Kidney (tissue), 22 donors: ENCODE measurements at places on chromosomes 3 and 15. TPM values are rescaled to one million over a fixed set of nuclear protein-coding genes. Genes with fewer than 3 reads are reported as not detected.

Gene CCR9
- 0.22 TPM for total RNA-seq

Gene ASB14
- total RNA-seq, result not detected

Gene SERPINI2
- not detected for total RNA-seq

Gene LRRIQ4
- total RNA-seq, result not detected

Gene KNG1
- 8.7 TPM for total RNA-seq

Gene SLC22A14
- 0.19 TPM for total RNA-seq

Gene PIF1
- 2.0 TPM for total RNA-seq

Gene PRR20G
- total RNA-seq, result not detected

Gene SMCO1
- not detected for total RNA-seq

Gene LRRC2
- 7.5 TPM for total RNA-seq

Gene TGM5
- total RNA-seq, result not detected

Gene NOX5
- total RNA-seq, result 0.60 TPM

GRCh38 chr15:47371939-47372338, 345.4 kb upstream of the SEMA6D start:
- no peak for DNase-seq

GRCh38 chr3:71461114-71461513, 122.4 kb downstream of the FOXP1 start:
- no peak for DNase-seq

DNA sequence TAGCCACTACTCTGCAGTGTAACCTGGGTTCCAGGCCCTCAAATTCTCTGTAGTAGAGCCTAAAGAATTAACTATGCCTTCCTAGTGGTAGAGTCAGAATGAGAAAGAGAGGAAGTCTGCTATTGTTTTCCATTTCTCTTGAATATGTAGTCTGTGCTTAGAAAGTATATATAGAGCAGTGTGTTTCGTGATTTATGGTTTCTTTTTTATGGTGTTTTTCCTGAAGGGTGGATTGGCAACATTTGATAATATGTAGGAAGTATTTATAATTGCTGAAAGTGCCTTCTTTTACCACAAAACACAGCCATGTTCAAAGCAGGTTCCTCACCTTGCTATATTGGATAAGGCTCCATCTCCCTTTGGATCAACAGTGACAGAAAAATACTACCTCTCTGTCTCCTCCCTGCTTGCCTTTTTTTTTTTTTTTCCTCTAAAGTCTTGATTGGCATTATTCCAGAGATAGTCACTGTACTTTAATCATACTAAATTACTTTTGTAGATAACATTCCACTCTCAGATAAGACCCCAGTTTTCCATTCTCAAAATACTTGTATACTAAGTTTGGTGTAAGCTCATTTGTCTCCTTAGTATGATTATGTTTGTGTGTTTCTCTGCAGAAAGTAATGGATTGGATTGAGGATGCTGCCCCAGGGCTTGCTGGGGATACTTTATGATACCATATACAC, 47.8 kb downstream of the IQGAP1 start:
- DNase-seq, result no peak

GRCh38 chr3:16264174-16264707, 502 bp downstream of the DPH3 start:
- DNase-seq, result no peak

DNA sequence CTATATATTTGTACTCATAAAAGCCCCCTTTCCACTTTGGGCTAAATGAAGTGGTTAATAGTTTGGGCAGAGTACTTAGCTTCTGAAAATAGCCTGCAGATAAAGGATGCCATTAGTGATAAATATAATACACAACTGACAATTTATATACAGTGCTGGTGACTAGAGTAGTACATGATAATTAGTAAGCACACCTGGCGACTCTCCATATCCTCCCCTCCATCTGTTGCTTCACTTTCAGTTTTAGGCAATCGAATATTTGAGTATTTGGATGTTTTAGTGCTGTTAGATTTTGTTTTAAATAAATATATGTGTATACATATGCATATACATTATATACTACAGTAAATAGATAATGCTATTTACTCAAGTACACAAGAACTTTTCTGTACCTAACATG, 35.9 kb upstream of the CHMP2B start:
- no peak for DNase-seq

- peak; percentile 54 for DNase-seq
These were observed 77.8 kb upstream of the WDR72 start for GRCh38 chr15:53837263-53837662.

GRCh38 chr3:182912474-182912873, 67.9 kb downstream of the DCUN1D1 start:
- DNase-seq, result no peak

DNA sequence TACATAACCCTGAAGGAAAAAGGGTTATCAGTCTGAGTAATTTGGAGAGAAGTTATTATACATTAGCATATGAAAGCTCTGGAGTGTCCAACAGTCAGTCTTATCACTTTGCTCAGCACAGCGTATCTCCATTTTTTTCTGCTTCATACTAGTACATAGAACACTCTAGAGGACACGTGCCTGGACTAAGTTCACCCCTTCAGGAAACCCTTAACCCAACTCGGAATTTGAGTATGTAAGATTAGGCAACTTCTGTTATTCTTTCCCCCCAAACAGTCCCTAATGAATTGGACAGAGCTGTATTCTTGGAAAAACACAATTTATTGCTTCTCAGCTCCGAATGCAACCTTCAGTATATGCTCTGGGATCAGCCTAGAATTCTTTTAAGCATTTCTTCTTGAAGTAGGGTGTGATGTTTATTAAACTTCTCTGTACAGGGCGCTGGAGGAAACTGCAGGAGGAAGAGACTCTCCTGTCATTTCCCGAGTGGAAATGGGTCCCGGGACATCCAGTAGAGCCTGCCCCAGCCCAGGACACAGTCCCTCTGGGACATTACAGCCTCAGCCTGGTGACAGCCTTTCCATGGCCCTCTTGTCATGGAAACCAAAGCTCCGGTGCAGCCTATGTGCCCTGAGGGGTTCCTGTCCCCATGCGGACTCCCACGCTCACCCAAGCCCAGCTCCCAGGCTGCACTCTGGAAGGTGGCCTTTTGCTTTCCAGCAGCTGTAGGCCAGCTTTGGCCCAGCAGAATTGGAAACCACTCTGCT, 37.3 kb upstream of the CMTM8 start:
- peak; percentile 70 for DNase-seq

- DNase-seq, result no peak
These were observed 29.6 kb downstream of the SEC61A1 start for GRCh38 chr3:128081846-128082245.

- no peak for DNase-seq
These were observed 50.5 kb upstream of the LRRFIP2 start for GRCh38 chr3:37224879-37225278.

GRCh38 chr15:101810456-101810855, 1.5 kb upstream of the OR4F15 start:
- DNase-seq, result no peak

- no peak for DNase-seq
These were observed 59.2 kb downstream of the PIAS1 start for GRCh38 chr15:68113273-68113672.

DNA sequence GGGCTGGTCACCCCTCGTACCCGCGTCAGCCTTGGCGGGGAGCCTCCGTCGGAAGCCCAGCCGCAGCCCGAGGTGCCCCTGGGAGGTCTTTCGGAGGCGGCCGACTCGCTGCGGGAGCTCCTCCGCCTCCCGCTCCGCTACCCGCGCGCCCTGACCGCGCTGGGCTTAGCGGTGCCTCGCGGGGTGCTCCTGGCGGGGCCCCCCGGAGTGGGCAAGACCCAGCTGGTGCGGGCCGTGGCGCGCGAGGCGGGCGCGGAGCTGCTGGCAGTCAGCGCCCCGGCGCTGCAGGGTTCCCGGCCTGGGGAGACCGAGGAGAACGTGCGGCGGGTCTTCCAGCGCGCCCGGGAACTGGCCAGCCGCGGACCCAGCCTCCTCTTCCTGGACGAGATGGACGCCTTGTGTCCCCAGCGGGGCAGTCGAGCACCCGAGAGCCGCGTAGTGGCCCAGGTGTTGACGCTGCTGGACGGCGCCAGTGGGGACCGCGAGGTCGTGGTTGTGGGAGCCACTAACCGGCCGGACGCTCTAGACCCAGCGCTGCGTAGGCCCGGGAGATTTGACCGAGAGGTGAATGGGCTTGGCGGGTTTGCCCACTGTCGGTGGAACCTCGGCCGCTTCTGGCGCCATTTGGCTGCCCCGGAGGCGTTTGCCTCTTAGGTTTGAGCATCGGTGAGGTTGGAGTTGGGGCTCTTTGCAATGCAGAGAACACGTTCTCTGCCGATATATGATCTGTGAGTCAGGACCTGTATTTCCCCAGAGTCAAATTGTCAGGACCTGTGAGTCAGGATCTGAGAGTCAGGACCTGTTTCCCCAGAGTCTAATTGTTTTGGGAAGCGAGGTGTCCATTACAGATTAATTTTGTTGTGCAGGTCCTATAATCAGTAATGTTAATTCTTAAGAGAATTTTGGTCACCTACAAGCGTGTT, 24.9 kb upstream of the GATM start:
- peak; percentile 87 for DNase-seq

DNA sequence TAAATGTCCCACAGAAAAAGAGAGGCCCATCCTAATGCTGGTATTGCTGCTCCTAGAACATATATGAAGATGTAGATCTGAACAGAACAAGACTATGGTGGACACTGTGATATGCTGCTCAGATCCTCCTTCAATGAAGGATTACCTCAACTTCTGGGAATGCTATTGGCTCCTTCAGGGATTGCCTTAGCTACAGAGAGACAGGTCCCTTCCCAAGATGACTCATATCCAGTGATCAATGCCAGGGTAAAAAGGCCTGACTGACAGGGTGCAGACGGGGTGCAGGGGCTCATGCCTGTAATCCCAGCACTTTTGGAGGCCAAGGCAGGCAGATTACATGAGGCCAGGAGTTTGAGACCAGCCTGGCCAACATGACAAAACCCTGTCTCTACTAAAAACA, 20.5 kb upstream of the STAG1 start:
- no peak for DNase-seq

- DNase-seq, result peak; percentile 85
These were observed 34.8 kb upstream of the RPL32 start for GRCh38 chr3:12875857-12876836.

- DNase-seq, result no peak
These were observed 5.7 kb downstream of the APH1B start for GRCh38 chr15:63283126-63283525.

GRCh38 chr3:51276046-51276445, 109.0 kb upstream of the MANF start:
- DNase-seq, result no peak

DNA sequence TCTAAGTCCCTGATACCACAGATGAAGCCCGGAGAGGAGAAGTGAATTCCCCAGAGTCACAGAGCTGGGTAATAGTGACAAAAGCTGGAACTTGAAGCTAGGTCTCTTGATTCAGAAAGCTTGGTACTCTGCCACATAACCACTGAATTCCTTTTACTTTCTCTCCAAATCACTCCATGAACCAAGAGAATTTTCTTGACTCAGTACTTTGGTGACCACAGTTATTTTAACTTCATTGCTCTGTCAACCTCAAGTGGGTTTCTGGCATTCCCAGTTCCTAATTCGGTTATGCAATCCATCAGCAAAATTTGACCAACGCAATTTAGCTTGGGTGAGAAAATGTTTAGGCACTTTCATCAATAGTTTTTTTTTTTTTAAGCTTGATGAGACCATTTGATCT, 61.0 kb upstream of the PPARG start:
- no peak for DNase-seq

- no peak for DNase-seq
These were observed 27.2 kb downstream of the BCL2A1 start for GRCh38 chr15:79943820-79944219.

DNA sequence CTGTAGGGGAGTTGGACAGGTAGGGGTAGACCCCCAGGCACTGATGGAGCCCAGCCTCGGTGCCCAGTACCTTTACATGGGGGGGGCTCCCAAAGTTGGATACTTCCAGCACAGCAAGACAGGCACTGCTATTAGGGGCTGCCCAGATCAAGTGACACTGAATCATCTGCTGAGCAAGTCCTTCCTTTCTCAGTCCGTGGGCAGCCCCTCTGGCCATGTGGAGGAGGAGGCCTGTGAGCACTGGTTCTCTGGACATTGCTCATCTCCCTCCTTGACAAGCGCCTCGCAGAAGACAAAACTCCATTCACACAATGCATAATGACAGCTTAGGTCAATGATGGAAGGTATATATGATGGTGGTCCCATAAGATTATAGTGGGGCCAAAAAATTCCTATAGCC, 35.7 kb downstream of the EEFSEC start:
- DNase-seq, result no peak

DNA sequence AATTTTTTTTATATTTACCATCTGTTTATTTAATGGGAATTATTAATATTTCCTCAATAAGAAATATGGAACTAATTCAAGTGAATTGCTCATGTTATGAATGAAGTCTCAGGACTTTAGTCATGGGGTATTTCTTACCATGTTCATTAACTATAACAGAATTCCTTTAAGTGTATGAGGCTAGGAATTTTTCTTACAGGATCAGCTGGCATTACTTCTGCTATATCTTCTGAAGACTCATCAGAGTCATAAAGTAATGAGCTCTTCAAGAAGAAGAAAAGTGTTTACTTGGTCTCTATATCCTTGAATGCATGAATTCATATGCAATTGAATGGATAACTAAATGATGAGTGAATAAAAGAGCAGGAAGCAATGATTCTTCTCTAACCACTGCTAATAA, 486.8 kb upstream of the THBS1 start:
- no peak for DNase-seq

- DNase-seq, result no peak
These were observed 40.3 kb downstream of the EIF4E3 start for GRCh38 chr3:71684757-71685386.

- DNase-seq, result no peak
These were observed 234.9 kb downstream of the OPA1 start for GRCh38 chr3:193827871-193828270.

GRCh38 chr15:42800731-42801474, 64.0 kb upstream of the CDAN1 start:
- no peak for DNase-seq

- DNase-seq, result no peak
These were observed 75.7 kb downstream of the DUT start for GRCh38 chr15:48406911-48407310.

DNA sequence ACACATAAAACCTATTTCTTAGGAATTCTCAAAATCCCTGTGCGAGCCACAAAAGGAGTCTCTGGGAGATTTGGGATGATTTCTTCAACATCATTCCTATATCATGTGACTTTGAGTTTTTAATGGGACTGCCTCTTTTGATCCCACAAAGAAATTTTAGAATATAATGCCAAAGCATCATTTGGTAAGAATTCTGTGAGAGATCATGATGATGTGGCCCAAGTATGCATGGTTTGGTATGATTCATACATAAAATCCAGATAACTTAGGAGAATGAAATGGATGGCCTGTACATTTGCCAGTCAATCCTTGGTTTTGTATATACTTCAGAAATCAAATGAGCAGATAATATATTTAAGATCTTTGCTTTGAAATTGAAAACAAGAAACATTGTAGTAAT, 61.3 kb downstream of the UBE2E2 start:
- DNase-seq, result no peak

- DNase-seq, result peak; percentile 49
These were observed 419.3 kb downstream of the MAGI1 start for GRCh38 chr3:65619451-65619881.

- DNase-seq, result no peak
These were observed 12.3 kb downstream of the ARL13B start for GRCh38 chr3:93992207-93992606.
